ENCODE measurements at places on chromosomes 6 and 20.

- DNase-seq = no peak
Observed at GRCh38 chr6:166726201-166726600, 99.2 kb upstream of the RPS6KA2 start.

GRCh38 chr6:121531658-121532169 lies 96.3 kb downstream of the GJA1 start:
- DNase-seq = no peak

DNA sequence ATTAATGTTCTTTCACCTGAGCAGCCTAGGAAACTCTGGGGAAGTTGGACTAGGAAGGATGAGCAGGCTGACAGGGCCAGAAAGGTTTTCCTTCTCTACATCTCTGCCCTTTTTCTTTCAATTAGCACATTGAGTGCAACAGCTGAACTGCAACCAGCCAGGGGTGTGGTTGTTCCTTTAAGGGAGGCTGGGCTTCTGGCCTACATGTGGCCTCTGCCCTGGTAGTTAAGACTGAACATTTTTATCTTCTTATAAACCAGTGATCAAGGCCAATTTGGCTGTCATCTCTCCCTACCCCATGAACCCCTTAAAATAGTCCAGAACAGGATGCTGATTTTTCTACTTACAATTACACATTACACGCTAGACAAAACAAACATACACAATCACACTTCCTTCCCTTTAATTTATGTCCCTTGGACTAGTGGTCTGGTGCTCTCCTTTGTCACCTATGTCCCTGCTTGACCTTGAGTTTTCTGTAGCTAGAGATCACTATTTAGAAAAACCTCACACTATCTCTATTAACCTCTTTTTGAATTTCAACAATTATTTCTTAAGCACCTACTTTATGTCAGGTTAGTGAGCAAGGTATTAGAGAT lies 60.3 kb downstream of the RNF217 start:
- DNase-seq = no peak

DNA sequence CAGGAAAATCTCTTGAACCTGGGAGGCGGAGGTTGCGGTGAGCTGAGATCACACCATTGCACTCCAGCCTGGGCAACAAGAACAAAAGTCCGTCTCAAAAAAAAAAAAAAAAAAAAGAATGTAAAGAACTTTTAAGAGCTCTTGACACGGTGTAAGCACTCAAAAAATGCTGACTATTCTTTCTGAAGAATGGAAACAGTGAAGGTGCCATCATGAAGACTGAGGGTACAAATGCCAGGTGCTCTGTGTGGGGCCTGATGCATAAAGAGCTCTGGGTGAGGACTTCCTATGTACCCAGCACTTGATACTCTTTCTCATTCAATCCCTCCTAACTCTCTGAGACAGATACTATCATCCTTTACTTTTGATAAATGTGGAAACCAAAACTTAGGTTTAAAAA lies 45.0 kb upstream of the ENPP5 start:
- DNase-seq = no peak

DNA sequence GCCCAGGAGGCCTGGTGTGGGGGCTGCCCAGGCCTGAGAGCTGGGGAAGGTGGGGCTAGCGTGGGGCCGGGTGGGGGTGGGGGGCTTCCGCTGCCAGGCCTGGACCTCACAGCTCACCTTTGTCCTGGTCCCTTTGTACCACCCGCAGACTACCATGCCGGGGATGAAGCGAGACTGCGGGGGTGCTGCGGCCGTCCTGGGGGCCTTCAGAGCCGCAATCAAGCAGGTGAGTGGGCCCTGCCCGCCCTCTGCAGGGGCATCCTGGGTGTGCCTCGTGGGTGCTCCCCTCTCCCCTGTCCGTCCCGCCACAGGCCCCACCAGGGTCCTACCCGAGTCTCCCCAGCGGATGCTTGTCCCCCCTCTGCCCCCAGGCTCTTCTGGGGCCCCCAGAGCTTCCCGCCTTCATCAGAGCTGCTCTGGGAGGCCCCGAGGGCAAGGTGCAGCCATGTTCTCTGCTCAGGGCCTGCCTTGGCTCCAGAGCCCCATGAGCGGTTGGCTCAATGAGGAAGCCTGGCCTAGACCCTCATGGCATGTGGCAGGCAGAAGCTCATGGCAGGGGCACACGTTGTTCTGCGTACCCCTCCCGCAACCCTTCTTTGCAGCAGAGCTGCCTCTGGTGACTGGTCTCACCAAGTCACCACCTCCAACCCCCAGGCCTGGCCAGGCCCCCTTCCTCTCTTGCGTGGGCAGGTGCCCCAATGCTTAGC lies 14.5 kb downstream of the NPEPL1 start:
- no peak for DNase-seq

- DNase-seq = no peak
Observed at GRCh38 chr6:10458287-10458686, 43.4 kb upstream of the TFAP2A start.
